ENCODE measurements at places on chromosomes 5 and 9. TPM values are rescaled to one million over a fixed set of nuclear protein-coding genes. Genes with fewer than 3 reads are reported as not detected.

Gene IL33
- 11.5 TPM for total RNA-seq

Gene GPR151
- total RNA-seq, result not detected

Gene CDC25C
- total RNA-seq, result not detected

Gene NIM1K
- 0.11 TPM for total RNA-seq

Gene ADGRV1
- total RNA-seq, result 4.5 TPM

Gene CARTPT
- not detected for total RNA-seq

- H3K4me3 ChIP-seq, result no peak overlapping the region
- peaks cover 9% of the 10 kb centered on the region for H3K36me3 ChIP-seq
- H3K27me3 ChIP-seq, result no peaks in the 10 kb centered on the region
- peaks cover 7% of the 10 kb centered on the region for H3K4me1 ChIP-seq
- DNase-seq, result no peak
Observed at GRCh38 chr9:93493949-93494348, 40.6 kb upstream of the FAM120AOS start.

DNA sequence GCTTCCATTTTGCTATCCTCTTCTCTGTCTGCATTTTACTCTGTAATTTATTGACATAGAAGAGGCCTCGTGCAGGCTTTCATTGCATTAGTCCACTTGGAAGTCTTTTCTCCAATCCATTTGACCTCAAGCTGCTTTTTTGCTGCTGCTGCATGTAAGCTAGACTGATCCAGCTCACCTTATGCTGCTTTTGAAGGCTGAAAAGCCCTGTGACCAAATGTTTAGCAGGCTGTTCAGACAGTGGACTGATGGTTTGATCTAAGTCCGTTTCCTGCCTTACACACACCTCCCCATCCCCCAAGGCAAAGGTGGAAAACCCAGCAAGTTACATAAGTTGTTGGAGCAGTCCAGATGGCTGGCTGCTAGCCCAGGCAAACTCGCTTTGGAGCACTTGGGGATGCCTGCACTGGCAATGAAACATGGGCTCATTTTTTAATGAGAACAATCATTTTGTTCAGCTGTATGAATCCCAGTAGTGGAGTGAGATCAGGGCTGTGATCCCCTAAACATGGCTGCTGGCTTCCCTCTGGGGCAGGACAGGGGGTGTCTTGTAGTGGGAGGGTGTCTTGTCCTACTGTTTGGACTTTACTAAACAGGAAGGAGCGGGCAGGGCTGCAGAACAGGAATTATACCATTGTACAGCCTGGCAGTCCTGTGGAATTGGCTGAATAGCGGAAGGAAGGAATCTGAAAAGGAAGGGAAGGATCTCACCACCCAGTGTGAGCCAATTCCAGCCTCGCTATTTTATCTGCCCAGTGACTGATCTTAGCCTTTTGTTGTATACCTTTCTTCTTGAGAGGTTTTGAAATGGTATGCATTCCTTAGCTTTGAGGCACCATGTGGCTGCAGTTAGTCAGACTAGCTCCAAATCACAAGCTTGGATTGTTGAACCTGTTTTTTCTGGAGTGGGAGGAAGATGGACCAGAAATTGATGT lies 212.0 kb downstream of the ARHGAP26 start:
- peak overlapping the region; percentile 72 for H3K27ac ChIP-seq
- H3K27me3 ChIP-seq, result no peaks in the 10 kb centered on the region
- H3K4me1 ChIP-seq, result peaks cover 25% of the 10 kb centered on the region
- no peaks in the 10 kb centered on the region for H3K36me3 ChIP-seq
- DNase-seq, result peak; percentile 96
- no peak overlapping the region for H3K4me3 ChIP-seq

DNA sequence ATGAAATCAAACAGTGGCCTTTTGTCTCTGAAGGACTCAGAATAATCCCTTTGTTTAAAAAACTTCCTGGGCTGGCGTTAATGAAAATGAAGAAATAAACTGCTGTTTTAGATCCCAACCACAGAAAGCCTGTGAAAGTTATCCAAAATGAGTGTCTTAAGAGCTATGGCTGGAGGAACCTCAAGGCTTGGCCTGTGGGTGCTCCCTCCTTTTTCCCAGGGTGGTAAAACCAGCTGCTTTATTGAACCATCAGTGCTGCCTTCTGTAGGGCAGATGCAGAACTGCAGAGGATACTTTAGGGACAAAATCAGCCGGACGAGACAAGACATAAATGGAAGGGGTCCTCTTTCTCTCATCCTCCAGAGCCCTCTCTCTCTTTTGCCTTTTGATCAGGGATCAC lies 100.9 kb downstream of the SMARCA2 start:
- H3K27ac ChIP-seq, result no peak overlapping the region
- DNase-seq, result no peak
- H3K36me3 ChIP-seq, result no peaks in the 10 kb centered on the region
- H3K27me3 ChIP-seq, result no peaks in the 10 kb centered on the region

GRCh38 chr9:87445646-87446045 lies 52.0 kb upstream of the DAPK1 start:
- no peak for DNase-seq
- no peaks in the 10 kb centered on the region for H3K27me3 ChIP-seq
- H3K4me3 ChIP-seq, result peak overlapping the region; percentile 18
- H3K36me3 ChIP-seq, result no peaks in the 10 kb centered on the region
- H3K27ac ChIP-seq, result no peak overlapping the region

DNA sequence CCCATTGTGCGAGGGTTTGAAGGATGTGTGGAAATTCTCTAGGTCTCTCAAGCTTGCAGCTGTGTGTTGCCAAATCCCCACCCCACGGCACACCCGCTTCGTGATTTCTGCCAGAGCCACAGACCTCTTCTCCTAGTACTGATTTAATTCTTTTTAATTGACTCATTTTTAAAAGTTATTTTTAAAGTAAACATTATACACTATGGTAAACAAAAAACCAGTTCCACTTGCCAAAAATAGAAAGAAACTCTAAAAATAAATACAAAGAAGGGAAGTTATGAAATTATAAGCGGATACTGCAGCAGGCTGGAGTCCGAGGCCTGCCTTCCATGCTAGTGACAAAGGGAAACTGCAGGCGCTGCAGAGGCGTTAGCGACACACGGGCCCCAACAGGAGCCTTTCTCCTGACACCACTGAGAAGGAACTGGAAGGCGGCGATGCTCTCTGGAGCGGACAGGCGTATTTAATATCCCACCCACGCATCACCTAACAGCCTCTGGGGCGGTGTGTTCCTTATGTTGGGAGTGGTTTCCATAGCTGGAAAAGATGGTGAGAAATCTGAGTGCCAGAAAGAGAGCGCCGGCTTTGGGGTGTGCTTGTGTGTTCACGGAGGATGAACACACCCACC lies 122.5 kb downstream of the COL23A1 start:
- no peak overlapping the region for H3K4me3 ChIP-seq
- DNase-seq, result peak; percentile 69
- no peaks in the 10 kb centered on the region for H3K27me3 ChIP-seq
- H3K27ac ChIP-seq, result no peak overlapping the region

DNA sequence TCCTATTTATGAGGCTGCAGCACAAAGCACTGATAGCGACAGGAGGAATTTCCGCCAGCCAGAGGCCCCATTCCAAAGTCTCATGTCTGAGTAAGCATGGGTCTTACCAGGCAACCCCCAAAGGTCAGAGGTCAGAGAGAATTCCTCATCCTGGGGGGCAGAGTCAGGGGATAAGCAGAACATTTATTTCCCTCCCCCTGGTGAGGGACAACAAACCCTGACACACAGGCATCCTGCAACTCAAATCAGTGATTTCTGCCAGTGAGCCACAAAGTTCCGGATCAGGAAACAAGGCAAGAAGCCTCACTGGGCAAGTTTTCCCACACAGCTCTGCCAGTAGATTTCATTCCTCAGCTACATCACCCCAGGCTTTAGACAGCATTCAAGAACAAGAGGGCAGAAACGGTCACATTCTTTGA lies 37.0 kb downstream of the ADAMTS12 start:
- H3K36me3 ChIP-seq, result no peaks in the 10 kb centered on the region
- no peaks in the 10 kb centered on the region for H3K4me1 ChIP-seq
- DNase-seq, result no peak
- no peaks in the 10 kb centered on the region for H3K27me3 ChIP-seq

DNA sequence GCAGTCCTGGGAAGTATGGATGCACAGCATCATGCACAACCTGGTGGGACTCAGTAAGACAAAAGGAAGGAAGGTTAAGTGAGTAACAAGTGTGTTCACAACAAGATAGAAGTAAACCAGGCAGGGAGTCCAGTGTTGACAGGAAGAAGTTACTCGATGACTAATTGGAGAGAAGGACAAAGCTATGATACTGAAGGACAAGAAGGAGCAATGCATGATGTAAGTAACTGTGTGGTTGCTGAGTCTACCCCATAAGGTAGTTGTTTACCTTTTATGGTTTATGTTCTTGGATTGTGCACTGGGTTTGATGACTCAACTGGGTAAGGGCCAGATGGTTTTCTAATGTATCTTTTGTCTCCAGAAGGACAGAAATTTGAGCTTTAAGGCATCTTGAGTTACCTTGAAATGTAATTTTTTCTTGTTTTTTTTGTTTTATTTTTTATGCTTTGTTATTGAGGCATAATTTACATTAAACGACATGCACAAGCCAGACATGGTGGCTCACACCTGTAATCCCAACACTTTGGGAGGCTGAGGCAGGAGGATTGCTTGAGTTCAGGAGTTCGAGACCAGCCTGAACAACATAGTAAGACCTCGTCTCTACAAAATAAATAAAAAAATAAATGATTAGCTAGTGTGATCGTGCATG lies 89.2 kb upstream of the CAST start:
- H3K36me3 ChIP-seq, result no peaks in the 10 kb centered on the region
- H3K27ac ChIP-seq, result no peak overlapping the region
- no peak overlapping the region for H3K4me3 ChIP-seq
- H3K27me3 ChIP-seq, result no peaks in the 10 kb centered on the region

DNA sequence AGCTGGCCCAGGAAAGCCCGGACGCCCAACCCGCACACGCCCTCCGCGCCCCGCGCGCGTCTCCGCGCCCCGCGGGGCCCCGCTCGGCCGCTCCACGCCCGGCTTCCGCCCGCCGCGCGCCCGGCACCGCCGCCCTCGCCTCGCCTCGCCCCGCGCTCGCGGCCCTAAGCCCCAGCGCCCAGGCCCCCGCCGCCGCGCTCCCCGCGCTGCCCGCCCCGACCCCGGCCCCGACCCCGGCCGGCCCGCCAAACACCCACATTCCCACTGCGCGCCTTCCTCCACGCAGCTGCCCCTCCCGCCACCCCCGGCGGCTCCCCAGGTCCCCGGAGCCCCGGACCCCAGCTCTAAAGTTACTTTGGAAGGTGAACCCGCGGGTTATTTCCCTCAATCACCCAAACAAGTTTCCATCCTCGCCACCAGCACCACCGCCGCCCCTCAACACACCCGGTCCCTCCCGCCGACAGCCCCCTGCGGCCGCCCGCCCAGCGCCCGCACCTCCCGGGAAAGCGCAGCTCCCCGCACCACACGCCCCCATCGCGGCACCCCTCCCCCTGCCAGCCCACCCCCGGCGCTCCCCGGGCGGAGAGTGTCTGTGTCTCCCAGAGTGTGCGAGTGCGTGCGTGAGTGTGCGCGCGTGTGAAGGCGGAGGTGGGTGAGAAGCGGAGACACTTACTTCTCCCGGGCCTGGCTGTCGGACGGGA lies 439 bp downstream of the SSBP2 start:
- no peaks in the 10 kb centered on the region for H3K4me1 ChIP-seq
- H3K36me3 ChIP-seq, result no peaks in the 10 kb centered on the region
- H3K27ac ChIP-seq, result peak overlapping the region; percentile 52
- H3K27me3 ChIP-seq, result no peaks in the 10 kb centered on the region

DNA sequence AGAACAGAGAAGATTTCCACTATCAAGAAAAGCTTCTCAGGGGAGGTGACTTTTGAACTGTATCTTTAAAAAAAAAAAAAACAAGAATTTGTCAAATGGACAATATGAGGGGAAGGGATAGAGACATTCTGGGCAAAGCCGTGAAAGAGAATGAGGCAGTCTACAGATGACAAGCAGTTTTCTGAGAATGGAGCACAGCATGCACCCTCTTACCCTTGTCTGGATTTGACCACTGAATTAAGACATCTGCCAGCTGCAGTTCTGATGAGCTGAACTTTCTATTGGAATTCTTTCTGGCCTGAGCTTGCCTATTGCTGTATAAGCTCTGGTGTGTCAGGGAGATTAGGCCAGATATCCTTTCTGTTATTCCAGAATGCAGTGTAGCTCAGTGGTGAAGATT lies 10.3 kb upstream of the RANBP3L start:
- H3K4me3 ChIP-seq, result no peak overlapping the region
- no peaks in the 10 kb centered on the region for H3K4me1 ChIP-seq
- no peaks in the 10 kb centered on the region for H3K27me3 ChIP-seq
- no peak for DNase-seq
- H3K36me3 ChIP-seq, result no peaks in the 10 kb centered on the region

GRCh38 chr5:132656774-132657355 lies 1.1 kb upstream of the IL13 start:
- no peaks in the 10 kb centered on the region for H3K4me1 ChIP-seq
- peaks cover 4% of the 10 kb centered on the region for H3K27me3 ChIP-seq
- no peak overlapping the region for H3K27ac ChIP-seq
- no peaks in the 10 kb centered on the region for H3K36me3 ChIP-seq
- H3K4me3 ChIP-seq, result no peak overlapping the region

GRCh38 chr5:67211926-67212325 lies 15.3 kb upstream of the CD180 start:
- peaks cover 22% of the 10 kb centered on the region for H3K4me1 ChIP-seq
- no peak overlapping the region for H3K27ac ChIP-seq
- no peaks in the 10 kb centered on the region for H3K36me3 ChIP-seq
- no peak for DNase-seq
- H3K27me3 ChIP-seq, result no peaks in the 10 kb centered on the region
- no peak overlapping the region for H3K4me3 ChIP-seq

- no peaks in the 10 kb centered on the region for H3K4me1 ChIP-seq
- H3K4me3 ChIP-seq, result no peak overlapping the region
- H3K27me3 ChIP-seq, result no peaks in the 10 kb centered on the region
- H3K27ac ChIP-seq, result no peak overlapping the region
- no peaks in the 10 kb centered on the region for H3K36me3 ChIP-seq
Observed at GRCh38 chr5:9376363-9377117, 169.3 kb downstream of the SEMA5A start.

- no peaks in the 10 kb centered on the region for H3K27me3 ChIP-seq
- no peaks in the 10 kb centered on the region for H3K36me3 ChIP-seq
- no peak overlapping the region for H3K27ac ChIP-seq
- no peak for DNase-seq
- H3K4me3 ChIP-seq, result no peak overlapping the region
- H3K4me1 ChIP-seq, result no peaks in the 10 kb centered on the region
Observed at GRCh38 chr5:158369241-158369640, 510.3 kb upstream of the CLINT1 start.

DNA sequence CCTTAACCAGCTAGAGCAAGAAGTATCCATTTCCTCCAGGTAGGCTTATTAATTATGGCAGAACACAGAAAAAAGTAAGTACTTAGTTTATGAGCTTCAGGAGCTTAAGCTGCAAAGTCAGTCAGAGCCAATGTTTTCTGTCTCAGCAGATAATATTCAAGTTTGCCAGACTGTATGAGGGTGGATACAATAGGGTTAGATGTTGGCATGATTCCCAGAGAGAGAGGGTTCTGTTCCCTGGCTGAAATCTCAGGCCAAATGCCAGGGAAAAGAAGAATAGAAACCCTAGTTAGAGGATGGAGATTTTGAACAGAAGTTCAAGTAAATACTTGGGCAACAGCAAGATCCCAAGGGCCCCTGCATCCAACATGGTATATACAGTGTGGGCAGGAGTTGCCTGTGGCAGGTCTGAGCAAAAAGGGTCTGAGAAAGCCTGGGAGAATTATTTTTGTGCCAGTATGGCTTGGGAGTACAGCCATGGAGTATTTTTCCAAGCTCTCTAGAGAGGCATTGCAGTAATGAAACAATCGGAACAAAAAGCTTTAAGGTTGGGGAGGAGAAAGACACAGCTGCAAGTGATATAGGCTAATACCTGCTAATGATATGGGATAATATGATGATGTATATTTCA lies 31.0 kb upstream of the ISOC1 start:
- no peak overlapping the region for H3K27ac ChIP-seq
- no peak for DNase-seq
- no peaks in the 10 kb centered on the region for H3K27me3 ChIP-seq
- H3K4me3 ChIP-seq, result no peak overlapping the region
